CD4-positive, alpha-beta T cell treated with Interleukin-12 subunit alpha and Interleukin-12 subunit beta, for 1 hour (primary cell): ENCODE measurements at places on chromosomes 6 and 20.

DNA sequence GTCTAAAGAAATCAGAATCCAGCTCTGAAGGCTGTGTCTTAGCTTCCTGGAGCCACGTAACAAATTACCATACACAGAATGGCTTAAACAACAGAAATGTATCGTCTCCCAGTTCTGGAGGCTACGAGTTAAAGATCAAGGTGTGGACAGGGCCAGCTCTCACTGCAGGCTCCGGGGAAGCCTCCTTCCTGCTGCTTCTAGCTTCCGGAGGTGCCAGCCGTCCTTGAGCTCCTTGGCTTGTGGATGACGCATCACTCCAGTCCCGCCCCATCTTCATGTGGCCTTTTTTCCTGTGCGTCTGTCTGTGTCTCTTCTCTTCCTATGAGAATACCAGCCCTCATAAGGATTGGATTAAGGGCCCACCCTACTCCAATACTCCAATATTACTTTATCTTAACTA, 319.1 kb upstream of the QKI start:
- DNase-seq = no peak

- DNase-seq = no peak
Measured at GRCh38 chr20:63698739-63699465, 2.5 kb downstream of the TNFRSF6B start.

DNA sequence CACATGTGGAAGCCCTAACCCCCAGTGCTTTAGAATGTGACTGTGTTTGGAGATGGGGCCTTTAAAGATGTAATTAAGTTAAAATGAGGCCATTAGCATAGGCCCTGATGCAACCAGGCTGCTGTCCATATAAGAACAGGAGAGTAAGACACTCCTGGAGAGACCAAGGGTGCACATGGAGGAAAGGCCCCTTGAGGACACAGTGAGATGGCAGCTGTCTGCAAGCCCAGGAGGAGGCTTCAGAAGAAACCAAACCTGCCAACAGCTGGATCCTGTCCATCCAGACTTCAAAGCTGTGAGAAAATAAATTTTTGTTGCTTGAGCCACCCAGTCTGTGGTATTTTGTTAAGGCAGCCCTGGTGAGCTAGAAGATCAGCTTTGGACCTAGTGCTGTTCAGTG, 16.8 kb upstream of the SNRPB2 start:
- no peak for DNase-seq

DNA sequence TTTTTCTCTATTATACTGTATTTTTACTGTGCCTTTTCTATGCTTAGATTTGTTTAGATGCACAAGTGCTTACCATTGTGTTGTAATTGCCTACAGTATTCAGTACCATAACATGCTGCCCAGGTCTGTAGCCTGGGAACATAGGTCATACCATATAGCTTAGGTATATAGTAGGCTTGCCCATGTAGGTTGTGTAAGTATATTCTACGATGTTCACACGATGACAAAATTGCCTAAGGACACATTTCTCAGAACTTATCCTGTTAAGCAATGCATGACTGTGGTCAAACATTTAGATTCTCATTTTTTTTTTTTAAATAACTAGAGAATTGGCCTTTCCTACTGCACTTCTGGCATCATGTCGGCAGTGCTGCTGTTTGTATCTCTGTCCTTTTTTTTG, 253.7 kb upstream of the SUPT3H start:
- DNase-seq = no peak

DNA sequence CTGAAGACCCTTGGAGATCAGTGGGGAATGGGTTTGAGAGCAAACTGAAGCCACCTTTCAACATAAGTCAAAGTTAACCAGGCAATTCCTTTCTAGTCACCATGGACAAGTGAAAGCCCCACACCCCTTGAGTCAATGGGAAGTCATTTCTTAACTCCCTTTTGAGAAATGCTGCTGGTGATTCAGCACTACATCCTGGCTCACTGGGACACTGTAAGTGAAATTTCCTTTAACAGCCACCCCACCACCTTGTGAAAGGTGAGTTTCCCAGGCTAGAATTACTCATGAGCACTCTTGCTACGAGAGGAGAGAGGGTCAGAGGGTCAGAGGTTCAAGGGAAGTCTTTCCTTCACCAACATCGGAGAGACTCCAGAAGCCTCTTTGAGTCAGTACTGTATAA, 93.3 kb upstream of the MARCKS start:
- DNase-seq = no peak

DNA sequence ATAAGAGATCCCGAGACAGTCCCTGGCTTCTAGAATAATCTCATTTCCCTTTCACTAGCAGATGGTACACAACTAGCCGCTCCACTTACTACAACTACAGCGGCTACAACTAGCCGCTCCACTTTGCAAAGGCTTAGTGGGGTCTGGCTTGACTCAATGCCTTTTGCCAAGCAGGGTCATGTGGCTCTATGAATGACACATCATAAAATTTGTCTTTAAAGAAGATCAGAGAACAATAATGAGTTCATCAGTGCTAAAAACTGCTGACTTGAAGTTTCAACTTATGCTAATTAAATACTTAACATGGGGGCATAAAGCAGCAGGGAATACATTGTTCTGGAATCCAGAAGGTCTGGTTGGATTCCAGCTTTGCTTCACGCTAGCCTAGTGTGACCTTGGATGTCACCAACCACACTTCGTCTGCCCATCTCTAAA, 2.0 kb upstream of the MICAL1 start:
- DNase-seq = no peak

DNA sequence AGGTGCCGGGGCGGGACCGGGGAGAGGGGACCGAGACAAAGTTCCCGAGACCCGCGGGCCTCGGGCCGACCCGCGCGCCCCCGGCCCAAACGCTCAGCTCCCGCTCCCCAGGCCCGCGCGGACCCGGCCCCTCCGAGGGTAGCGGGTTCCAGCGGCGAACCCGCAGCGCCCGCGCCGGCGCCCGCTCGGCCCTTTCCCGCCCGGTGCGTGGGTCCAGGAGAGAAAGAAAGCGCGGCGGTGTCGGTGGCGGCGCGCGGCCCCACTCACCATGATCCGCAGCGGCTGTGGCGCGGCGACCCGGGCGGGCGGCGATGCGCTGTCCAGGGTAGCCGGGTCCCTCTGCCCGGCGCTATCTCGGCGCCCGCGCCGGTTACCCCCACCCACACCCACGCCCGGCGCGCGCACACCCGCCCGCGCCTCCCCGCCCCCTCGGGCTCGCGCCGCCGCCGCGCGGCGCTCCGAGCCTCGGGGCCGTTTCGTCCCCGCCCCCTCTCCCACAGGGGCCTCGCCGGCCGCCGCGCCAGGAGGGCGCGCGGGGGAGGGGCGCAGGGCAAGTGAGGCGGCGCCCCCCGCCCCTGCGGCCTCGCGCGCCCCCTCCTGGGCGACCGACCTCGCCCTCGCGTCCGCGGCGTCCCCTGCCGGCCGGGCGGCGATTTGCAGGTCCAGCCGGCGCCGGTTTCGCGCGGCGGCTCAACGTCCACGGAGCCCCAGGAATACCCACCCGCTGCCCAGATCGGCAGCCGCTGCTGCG, at the start of gene ELOVL2:
Gene ELOVL2, minus strand, starts transcription at position 345 of the 751 bp plus-strand sequence. Its CDS starts 75 bp downstream, at position 270.
- DNase-seq = no peak

DNA sequence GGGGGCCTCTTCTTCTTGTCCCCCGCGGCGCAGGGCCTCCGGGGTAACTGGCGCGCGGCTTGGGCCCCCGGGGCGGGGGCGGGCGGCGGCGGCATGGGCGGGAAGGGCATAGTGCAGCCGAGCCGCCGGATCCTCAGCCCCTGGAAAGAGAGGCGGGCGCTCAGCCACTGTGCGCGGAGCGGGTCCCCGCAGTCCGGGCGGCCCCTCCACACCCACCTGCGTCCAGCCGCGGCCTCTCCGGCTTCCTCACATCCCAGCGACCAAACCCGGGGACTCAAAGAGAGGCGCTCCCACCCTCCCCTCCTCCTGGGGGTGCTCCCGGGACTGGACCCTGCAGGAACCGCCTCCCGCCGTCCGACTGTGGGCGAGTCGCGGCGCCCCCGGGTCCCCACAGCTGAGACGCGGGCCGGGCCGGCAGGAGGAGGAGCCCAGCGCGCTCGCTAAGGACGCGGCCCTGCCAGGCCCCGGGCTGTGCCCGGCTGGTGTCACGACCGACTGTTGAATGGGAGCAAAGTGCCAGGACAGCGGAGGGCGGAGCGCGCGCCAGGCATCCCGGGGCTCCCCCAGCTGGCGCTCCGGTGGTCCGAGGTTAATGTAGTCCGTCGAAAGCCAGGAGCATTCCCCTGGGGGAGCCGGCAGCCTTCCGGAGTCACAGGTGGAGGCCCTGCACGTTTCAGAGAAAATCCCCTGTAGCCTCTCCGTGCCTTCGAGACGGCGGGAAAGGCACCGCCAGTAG, at the start of gene PRR18:
Gene PRR18, minus strand, starts transcription at position 360 of the 736 bp plus-strand sequence. Its CDS starts 250 bp downstream, at position 110.
- DNase-seq = no peak

- no peak for DNase-seq
Measured at GRCh38 chr6:156760377-156760776, 16.8 kb upstream of the ARID1B start.
